Suppressor macrophage treated with lipopolysaccharide for 1 hour (primary cell): ENCODE measurements at places on chromosomes 5 and 9.

DNA sequence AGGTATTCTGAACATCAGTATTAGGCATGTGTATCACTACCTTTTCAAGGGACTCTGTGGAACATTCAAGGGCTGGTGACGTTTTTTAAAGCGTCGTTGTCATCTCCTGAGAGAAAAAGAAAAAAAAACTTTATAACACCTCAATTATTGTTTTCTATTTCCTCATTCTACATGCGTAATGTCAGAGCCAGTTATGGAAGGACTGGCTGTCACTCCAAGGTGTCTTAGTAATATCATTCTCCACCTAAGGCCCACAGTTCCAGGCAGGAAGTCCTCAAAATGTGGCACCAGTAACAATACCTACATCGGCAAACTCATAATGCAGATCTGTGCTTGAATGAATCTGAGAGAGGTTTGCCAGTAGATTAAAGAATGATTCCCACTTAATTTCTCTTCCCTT lies 210.2 kb downstream of the SAXO1 start:
- no peak for DNase-seq

DNA sequence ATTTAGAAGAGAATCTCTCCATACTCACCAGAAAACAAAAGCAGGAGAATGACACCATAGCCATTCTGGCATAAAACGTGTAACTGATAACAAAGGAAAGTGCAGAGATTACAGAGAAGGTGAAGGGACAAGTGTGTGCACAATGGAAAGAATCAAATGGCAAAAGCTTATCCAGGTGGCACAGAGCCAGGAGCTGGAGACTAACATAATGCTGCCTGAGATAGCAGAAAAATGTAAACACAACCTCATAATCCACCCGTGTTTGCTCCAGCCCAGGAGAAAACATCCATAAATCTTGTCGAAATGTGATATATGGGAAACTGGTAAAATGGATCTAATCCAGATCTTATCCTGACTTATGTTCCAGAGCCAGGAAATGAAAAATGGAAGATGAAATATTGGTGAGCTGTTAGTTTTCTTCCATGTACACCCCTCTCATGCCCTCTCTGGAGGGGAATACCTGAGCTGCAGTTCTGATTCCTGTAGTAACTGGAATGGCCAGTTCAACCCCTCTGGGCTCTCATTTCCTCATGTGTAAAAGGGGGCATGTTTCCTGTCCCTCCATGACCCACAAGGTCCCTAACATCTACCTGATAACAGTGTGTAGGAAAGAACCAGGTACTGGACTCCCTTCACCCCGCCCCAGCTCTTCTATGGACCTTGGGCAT lies 212.3 kb upstream of the DAPK1 start:
- no peak for DNase-seq

DNA sequence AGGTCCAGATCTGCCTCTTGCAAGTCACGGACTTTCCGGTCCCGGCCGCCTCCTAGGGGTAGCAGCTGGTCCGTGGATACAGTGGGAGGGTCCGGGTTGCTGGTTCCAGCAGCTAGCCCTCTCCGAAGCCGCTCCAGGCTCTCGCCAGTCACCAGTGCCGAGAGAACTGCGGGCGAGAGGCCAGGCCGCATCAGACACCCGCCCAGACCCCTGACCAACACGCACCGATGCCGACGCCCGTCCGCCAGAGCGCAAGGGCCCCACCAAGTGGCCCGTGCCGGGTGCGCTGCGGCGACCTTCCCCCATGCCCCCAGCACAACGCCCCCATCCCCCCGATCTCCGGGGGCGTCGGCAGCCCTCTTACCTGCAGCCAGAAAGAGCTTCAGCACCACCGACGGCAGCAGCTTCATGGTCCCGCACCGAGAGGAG lies 470 bp downstream of the HBEGF start:
- peak; percentile 77 for DNase-seq

GRCh38 chr5:179275381-179275878 lies 69.8 kb downstream of the ADAMTS2 start:
- no peak for DNase-seq
